ENCODE measurements at places on chromosomes 7 and 10.

GRCh38 chr10:89588671-89589070 is 53.3 kb upstream of the SLC16A12 start:
- DNase-seq: no peak

DNA sequence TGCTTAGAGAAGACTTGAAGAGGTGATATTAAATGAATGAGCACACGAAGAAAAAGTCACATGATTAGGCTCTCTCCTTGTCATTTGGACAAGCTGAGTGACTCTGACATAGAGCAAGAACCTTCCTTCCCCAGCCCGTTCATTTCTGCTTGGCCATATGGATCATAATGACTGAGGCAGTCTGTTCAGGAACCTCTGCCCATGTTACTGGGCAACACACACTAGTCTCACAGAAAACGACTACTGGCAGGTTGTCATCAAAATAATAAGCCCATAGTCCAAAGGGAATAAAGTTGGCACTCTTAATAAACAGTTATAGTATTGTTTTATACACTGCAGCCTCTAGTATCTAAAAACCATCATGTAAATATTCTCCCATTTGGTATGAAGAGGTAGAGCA is 635.0 kb downstream of the REEP3 start:
- DNase-seq: no peak

GRCh38 chr10:93963434-93963833 is 30.3 kb upstream of the PLCE1 start:
- no peak for DNase-seq

- no peak for DNase-seq
Measured at GRCh38 chr7:129958643-129959470, 6.1 kb upstream of the UBE2H start.

- DNase-seq: no peak
Measured at GRCh38 chr10:97157578-97158095, 28.1 kb downstream of the SLIT1 start.

DNA sequence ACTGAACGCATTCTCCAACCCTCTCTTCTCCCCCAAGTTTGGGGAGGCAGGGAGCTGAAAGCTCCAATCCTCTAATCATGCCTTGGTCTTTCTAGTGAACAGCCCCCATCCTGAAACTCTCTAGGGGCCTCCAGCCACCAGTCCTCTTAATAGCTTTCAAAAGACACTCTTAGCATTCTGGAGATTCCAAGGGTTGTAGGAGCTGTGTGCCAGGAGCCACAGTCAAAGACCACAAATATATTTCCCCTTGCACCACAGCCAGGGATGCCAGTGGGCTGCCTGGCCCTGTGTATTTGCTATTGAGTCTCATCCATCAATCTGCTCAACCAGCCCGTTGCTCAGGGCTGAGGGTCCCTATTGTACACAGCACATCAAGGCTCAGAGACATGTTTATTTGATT is 18.5 kb upstream of the MLXIPL start:
- DNase-seq: no peak

DNA sequence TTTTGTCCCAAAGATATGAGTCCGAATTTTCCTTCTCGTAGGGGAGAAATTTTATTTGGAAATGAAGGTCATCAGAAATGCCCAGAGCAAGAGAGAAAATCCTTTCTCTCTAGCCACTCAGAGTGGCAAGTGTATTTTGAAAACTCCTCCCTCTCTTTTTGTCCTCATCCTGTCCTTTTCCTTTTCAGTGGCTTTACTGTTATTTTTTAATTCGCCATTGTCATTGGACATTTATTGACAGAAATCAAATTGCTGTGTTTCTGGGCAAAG is 39.6 kb downstream of the TET1 start:
- no peak for DNase-seq

DNA sequence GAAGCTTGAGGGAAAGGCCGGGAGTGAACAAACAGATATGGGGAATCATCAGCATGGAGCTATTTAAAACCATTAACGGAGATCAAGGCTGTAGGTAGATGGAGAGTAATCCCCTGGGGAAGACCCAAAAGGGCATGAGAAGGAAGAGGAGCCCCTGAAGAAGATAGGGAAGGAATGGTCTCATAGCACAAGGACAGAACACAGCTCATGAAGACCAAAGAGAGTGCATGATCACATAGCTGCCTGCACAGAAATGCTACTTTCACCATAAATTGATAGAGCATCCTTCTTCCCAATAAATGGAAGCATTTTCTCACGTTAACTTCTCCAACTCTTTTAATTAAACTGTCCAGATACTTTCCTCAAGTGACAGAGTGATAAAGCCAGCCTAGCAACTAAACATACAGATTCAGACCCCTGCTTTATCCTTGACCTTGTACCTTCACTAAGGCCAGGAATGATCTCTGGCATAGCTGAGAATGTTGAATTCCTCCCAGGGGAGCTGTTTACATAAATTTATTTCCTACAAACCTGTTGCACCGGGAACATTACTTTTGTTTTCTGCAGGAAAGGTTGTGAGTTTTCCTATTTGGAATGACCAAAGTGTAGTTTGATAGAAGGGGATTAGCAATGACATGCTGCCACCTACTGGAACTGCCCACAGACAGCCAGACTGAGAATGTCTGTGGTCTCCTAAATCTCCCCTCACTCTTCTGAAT is 110.8 kb upstream of the LRGUK start:
- peak; percentile 6 for DNase-seq

GRCh38 chr10:27914888-27915287 is 84.0 kb downstream of the ODAD2 start:
- DNase-seq: no peak

All from NCI-H1436 (cell line).